ENCODE measurements at places on chromosomes 3 and 15.

DNA sequence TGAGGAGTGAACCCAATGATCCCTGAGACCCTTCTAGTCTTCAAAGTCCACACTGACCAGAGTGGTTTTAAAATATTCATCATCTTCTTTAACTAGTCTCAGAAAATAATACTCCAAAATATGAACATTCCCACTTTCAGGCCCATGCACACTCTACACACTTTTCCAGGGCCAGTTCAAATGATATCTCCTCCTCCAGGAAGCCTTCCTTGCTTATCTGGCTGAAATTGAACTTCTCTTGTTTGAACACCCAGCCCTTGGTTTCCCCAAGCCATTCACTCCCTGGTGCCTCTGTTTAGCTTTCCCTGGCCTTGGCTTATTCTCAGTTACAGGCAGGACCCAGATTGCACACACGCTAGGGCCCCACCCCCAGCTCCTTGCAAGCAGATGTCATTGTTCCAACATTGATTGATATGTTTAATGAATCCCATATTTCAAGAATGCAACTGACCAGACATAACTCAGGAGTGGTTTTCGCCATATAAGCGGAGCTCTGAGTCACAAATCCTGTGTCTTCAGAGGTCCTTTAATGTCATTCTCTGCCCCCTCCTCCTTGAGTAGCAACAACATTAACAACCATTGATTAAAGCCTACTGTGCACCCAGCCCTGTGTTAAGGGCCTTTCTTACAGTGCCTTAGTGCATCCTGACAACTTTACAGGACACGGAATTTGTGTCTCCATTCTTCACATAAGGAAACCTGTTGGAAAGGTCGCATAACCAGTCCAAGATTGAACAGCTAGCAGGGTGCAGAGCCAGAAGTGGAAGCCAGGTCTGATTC is 2.1 kb downstream of the ITGA11 start:
- no peak for DNase-seq

DNA sequence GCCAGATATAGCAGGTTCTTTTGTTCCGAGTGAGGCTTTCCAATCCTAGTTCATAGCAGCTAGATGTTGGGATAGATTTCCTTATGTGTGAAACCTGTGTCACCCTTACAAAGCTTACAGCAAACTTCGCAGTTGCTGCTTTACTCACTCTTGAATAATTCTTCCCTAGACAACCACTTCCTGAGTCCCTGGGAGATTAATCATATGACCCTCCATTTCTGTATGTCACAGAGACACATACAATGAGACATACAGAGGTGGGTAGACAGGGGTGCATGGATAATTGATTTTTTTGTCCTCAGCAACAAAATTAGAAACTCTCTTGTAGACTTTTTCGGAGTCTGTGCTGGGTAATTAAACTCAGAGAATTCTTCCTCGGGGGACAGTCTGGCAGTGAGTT is 163.2 kb downstream of the NSUN3 start:
- no peak for DNase-seq

- DNase-seq = peak; percentile 25
These were observed 54.7 kb downstream of the FAM81A start for GRCh38 chr15:59492389-59493377.

DNA sequence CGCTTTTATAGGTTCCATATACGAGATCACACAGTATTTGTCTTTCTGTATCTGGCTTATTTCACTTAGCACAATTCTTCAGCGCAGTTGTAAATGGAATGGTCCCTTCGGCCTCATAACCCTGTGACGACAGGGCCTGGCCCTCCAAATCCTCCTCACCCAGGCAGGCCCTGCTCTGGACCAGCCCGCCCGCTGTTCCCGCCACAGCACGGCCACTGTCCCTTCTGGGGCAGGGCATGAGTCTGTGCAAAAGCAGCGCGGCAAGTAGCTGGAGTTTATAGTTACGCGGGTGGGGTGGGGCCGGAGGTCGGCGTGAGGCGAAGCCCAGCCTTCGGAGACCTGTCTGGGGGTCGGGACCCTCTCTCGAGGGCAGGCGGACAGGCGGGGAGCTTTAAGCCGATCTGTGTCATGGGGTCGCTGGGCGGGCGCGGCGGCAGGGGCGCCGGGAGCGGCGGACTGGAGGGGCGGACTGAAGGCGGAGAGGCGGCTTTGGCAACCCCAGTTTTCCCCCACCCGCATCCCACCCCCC is 543 bp downstream of the ARPIN start:
- no peak for DNase-seq

GRCh38 chr3:44387404-44387803 is 48.8 kb downstream of the TCAIM start:
- no peak for DNase-seq

GRCh38 chr3:141876891-141877621 is 613 bp downstream of the ATP1B3 start:
- peak; percentile 52 for DNase-seq

DNA sequence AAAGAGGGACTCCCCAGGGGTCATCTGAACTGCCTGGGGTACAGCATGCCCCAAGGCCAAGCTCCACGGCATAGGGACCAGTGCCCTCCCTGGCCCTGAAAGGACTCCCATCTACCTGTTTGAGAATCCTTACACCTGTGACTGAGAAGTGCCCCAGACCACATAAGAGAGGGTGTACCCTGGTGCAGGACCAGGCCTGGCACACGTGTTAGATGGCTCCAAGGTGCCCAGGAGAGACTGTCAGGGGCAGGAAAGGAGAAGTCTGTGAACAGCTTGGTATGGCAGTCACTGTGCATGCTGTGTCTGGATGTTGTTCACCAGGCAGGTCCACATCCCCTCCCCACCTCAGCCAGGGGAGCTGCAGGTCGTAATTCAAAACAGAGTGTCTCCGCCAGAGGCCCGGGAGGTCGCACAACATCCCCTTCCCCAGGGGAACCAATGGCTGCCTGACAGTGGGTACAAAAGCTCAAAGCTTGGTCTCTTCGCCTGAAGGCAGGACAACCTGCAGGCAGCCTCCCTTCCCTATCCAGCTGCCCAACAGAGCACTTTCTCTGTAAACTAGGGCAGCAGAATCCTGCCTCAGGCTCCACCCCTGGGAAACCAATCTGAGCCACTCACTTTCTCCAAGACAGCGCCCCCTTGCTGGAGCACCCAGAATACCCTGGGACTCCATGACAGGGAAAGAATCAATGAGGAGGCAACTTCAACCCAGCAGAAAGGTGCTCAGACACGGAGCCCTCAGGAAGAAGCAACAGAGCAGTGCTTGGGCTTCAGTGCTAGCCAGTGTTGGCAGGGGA is 3.9 kb downstream of the NUP210 start:
- DNase-seq = no peak

DNA sequence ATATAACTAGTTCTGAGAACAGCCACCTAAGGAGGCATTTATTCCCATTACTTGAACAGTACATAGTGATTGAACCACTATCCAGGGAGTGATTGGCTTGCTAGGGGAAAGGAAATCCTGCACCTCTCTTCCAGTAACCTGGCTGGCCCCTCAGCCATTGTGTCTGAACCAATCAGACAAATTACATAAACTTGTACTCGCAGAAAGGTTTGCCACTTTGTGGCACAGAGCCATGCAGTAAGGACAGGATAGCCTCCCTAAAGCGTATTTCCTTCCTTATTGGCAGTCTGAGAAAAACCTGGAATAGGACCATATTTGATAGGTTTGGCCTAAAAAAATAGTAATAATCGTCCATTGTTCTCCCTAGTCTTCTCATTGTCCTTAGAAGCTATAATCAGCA is 19.0 kb downstream of the CMSS1 start:
- no peak for DNase-seq

GRCh38 chr3:177294221-177294620 is 96.9 kb upstream of the TBL1XR1 start:
- DNase-seq = no peak

- no peak for DNase-seq
These were observed 325.1 kb upstream of the THBS1 start for GRCh38 chr15:39255760-39256159.

DNA sequence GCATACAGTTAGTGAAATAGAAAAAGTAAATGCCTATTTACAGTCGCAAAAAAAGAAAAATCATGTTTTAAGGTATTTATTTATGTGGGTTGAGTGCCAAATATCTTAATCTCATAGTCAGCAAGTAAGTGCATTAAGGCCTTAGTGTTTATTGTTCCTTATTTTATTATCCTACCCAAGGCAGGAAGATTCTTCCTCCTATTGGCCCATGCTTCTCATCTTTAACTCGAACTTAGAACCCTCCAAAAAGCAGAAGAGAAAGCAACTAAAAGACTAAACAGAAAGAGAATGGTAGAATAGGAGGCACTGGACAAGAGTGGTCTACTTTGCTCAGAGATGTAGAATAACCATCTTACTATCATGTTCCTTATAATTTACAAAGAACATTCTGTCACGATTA is 7.5 kb downstream of the RFX7 start:
- DNase-seq = no peak

DNA sequence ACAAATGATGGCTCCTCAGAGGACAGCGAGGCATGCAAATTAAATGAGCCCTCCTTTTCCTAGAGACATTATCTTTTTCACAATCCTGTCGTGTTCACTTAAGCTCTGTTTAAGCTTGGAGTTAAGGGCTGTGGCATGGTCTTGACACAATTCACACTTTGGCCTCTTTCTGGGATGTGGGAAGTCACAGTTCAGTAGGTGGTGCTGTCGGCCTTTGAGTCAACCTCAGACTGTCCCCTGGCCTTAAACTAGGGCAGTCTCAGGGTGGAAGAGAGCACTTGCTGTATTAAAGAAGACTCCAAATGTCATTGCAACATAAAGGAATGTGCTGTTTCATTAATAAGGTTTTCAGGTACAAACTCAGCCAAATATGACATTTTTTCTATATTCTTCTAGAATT is 351.0 kb downstream of the MCTP2 start:
- DNase-seq = no peak

DNA sequence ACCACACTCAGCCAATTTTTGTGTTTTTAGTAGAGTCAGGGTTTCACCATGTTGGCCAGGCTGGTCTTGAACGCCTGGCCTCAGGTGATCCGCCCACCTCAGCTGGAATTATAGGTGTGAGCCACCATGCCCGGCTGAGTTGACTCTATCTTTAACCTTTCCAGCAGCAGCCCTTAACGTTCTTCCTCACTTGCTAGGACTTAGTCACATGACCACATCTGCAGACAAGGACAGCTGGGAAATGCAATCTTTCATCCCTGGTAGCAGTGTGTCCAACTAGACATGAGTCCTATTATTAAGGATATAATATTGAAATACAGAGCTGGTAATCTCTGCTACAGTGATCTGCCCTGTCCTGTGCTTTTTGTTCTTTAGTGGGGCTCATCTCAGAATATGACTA is 18.0 kb downstream of the LCMT2 start:
- DNase-seq = no peak

GRCh38 chr3:13210221-13210975 is 137.2 kb upstream of the IQSEC1 start:
- no peak for DNase-seq

DNA sequence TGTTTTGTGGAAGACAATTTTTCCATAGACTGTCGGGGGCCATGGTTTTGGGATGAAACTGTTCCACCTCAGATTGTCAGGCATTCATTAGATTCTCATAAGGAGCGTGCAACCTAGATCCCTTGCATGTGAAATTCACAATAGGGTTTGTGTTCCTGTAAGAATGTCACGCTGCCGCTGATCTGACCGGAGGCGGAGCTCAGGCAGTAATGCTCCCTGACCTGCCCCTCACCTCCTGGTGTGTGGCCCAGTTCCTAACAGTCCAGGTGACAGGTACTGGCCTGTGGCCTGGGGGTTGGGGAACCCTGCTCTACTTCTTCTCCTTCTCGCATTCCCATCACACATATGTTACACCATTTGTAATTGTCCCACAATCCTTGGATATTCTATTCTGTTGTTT is 11.0 kb downstream of the CHRNA7 start:
- DNase-seq = no peak

GRCh38 chr3:159608311-159608710 is 380.3 kb upstream of the IL12A start:
- no peak for DNase-seq

DNA sequence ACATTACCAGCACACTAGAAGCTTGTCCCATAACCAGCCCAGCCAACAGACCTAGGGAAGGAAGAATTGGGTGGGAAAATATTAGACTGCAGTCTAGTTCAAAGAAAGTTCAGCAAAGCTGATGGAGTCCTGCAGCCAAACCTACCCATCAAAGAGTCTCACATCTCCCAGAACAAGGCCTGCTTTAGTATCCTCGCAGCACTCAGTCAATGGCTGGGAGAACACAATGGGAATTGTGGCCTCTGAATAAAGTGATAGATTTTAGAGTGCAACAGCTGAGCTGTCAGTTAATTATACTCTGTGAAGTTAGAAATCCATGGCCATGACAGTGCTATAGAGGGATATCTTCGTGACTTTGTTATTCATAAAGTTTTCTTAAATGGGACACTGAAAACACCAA is 207.2 kb upstream of the NAALADL2 start:
- no peak for DNase-seq

All from activated gamma-delta T cell treated with anti-CD3 and anti-CD28 coated beads, Interleukin-2, amount 50 U/mL, for 16 hours (primary cell).